ENCODE measurements at places on chromosomes 1 and 21. TPM values are rescaled to one million over a fixed set of nuclear protein-coding genes. Genes with fewer than 3 reads are reported as not detected.

DNA sequence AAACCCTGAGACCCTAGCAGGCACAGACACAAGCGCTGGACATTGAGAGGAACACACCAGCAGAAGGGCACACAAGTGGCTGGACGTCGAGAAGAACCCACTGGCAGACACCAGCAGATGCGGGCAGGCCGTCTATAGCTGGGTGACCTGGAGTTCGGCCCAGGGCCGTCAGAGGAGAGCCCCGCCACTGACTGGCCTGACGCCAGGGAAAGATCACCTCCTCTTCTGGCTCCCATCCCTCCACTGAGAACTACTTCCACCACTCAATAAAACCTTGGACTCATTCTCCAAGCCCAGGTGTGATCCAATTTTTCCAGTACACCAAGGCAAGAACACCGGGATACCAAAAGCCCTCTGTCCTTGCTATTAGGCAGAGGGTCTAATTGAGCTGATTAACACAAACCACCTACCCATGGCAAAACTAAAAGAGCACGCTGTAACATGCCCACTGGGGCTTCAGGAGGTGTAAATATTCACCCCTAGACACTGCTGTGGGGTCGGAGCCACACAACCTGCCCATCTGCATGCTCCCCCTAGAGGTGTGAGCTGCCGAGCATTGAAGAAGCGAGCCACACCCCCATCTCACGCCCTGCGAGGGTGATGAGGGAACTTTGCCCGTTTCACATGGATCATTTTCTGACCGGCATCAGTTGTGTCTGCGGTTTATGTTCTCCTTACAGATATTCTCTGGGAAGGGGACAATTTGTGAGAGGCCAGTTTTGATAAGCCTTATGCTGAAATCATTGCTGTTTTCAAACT, 104.8 kb downstream of the HLX start:
- no peak for DNase-seq

GRCh38 chr1:47399846-47400155, 16.3 kb upstream of the FOXE3 start:
- peak; percentile 16 for DNase-seq

GRCh38 chr1:32241001-32241763, 5.8 kb upstream of the FAM167B start:
- DNase-seq: peak; percentile 88

GRCh38 chr1:224289396-224289795, 40.6 kb downstream of the NVL start:
- no peak for DNase-seq

- no peak for DNase-seq
Observed at GRCh38 chr21:15444118-15444960, 285.4 kb upstream of the USP25 start.

- no peak for DNase-seq
Observed at GRCh38 chr1:45272913-45273371, 53.8 kb upstream of the HPDL start.

DNA sequence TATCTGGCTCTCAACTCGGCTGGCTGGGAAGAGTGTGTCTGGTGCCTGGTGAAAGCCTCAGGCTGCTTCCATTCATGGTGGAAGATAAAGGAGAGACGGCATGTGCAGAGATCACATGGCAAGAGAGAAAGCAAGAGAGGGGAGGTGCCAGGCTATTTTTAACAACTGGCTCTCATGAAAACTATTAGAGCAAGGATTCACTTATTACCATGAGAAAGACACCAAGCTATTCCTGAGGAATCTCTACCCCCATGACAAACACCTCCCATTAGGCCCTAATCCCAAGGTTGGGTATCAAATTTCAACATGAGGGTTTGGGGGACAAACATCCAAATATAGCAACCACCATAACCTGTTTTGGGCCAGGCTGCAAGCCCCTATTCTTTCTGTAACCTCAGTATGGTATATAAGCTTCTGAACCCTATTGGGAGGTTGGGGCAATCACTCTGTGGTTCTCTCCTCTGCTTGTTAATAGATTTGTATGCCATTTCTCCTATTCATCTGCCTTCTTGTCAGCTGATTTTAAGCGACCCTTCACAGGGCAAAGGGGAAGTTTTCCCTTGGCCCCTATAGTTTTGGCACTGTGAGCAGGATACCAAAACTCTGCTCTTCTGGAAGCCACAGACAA, 179.0 kb upstream of the TNR start:
- no peak for DNase-seq

DNA sequence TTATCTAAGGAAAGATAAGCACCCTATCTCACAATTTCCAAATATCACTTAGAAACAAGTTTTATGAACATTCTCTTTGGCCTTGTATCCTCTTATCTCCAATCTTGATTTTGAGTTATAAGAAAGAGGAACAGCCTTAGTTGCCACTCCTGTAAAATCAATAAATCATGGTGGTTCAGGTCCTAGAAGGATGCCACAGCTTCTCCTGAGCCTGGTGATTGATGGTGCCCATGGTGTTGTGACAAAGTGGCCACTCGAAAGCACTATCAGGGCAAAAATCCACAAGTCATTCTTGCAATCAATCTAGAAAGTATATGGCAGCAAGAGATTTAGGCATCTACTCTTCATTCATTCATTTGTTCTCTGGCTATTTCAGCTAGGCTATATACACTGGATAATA, 27.8 kb downstream of the GBP6 start:
- no peak for DNase-seq

The ATP1A2 gene
- total RNA-seq: 10.8 TPM

DNA sequence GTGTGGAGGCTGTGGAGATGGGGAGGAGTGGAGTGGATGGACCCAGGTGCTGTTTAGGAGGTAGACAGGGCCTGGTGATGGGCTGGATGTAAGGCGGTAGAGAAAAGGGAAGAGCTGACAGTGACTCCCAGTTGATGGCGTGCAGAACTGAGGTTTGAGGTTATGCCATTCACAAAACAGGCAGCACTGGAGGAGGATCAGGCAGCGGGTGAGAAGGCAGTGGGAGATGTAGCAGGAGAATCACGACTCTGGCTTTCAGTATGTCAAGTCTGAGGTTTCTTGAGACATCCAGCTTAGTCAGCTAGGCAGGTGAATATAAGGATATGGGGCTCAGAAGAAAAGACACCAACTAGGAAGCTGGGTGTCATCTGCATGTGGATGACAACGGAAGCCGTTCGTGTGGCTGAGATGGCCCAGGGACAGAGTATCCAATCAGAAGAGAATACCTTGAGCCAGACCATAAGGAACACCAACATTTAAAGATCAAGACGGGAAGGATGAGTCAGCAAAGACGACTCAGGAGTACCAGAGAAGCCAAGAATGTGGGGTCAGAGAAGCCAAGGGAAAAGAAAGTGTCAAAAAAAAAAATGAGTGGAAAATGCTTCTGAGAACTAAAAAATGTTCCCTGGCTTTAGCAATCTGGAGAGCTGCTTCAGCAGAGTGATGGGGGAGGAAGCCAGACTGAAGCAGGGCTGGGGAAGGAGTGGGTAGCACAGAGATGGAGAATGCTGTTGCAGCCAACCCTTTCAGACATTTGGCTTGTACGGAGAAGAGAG, 15.2 kb downstream of the LRRN2 start:
- DNase-seq: no peak

DNA sequence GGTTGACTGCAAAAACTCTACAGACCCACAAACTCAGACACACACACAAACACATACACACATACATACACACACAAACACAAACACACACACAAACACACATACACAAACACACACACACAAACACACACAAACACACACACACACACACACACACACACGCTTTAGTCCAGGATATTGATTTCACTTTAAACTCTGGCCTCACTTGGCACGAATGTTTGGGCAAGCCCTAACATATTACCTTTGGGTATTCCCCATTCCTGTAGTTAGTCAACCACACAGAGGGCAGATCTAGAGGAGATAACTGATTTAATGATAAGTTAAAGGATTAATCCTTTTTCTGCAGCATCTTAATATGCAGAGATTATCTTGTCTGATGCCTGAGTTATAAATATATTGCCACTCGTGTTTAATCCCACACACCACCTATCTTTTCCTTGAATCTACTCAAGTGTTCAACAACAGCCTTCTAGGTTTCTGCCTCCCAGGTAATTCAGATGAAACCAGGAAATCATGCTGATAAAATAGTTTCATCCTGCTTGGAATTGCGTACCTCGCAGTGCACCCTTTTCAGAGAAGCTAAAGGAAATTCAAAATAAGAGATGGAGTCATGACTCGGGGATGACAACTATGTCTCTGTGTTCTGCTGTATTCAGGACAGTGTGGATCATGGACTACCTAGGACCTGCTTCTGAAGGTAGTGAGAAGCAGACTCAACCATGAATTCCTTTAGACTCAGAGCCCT, 14.5 kb upstream of the RUNX1 start:
- DNase-seq: no peak

The FOXO6 gene
- 0.62 TPM for total RNA-seq

- DNase-seq: no peak
Observed at GRCh38 chr1:209652121-209652735, at the start of gene LAMB3. TSS of gene LAMB3 (minus strand) at chr1:209652425. CDS start at chr1:209650944, 1,481 bp downstream.

GRCh38 chr1:200152336-200152735, 124.8 kb downstream of the NR5A2 start:
- no peak for DNase-seq

GRCh38 chr1:117615474-117615873, 9.6 kb downstream of the TENT5C start:
- DNase-seq: peak; percentile 25

DNA sequence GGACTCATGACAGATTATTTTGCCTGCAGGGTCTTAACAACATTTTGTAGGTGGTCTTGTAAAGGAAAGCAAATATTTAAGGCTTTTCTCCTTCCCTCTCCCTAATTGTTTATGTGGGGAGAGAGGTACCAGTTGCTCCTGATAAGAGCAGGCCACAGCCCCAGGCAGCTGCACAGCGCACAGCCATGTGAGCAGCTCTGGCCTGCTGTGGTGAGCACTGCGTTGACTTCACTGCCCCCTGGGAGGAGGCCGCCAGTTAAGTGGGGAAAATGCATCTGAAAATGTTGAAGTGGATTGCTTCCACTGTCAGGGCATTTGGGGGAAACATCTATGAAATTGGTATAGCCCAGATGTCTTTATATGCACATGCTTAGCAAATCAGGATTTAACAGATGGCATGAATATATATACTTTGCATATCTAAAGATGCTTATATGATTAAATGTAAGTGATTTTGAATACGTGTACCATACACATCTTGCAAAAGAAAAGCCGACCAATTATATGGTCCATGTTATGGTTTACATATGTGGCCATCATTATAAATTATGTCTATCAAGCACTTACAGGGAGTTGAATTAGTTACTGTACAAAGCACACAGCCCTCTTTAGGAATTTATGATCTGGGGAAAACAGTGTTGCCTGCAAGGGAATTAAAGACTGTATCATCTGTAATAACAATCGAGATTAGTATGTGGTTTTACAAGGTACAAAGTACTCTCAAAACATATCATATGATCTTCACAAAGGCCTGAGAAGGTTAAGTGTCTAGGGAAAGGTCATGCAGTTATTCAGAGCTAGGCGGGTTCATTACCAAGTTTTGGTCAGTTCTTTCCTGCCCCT, 132.1 kb downstream of the RHOU start:
- no peak for DNase-seq

The EPHA2 gene
- 15.4 TPM for total RNA-seq

GRCh38 chr1:107195476-107195875, 54.6 kb downstream of the NTNG1 start:
- no peak for DNase-seq

- DNase-seq: no peak
Observed at GRCh38 chr1:54028306-54029251, 10.6 kb upstream of the LDLRAD1 start.

DNA sequence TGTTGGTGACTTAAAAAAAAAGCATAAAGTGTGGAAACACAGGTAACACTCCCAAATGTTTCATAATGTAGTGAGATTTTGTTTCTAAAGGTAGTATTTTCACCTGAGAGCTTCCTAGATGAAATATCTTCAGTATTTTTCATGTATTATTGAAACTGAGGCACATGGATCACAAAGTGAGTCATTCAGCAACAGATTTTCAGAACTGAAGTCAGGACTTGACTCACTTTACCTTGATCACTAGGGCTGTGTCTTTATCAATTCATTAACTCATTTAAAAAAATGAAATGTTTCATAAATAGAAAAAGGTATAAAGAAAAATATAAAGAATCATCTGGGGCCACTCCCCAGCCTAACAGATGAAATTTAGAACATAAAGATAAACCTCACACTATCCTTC, 66.5 kb upstream of the RCC1 start:
- no peak for DNase-seq

DNA sequence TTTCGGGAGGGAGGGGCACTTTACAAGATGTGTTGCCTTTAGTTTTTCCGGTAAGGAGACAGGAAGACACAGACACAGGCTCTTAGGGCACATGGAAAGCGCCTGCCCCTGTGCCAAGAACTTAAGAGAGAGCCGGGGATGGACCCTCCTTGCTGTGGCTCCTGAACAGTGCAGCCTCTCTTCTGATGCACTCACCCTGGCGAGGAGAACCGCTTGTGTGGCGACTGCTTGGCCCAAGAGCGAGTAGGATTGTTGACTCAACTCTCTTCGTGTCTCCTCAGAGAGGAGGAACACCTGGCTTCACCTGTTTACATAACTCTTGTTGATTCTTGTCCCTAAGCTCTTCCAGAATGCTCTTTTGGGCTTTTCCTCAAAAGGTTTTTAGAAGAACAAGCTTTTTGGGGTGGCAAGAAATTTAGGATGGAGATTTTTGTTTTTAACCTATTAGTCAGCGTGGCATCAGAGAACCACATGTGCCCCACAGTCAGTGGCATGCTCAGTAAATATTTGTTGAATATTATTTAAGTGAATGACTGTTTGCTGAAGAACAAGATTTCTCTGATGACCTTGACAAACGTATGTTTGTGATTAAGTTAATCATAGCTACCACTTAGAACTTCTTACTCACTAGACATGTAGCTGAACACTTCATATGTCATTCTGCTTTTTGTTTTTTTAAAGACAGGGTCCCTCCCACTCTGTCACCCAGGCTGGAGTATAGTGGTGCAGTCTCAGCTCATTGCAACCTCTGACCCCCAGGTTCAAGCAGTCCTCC, 60.6 kb downstream of the NFIA start:
- no peak for DNase-seq

- no peak for DNase-seq
Observed at GRCh38 chr1:54475357-54475881, 69.2 kb upstream of the SSBP3 start.

- no peak for DNase-seq
Observed at GRCh38 chr1:56334047-56334446, 245.3 kb downstream of the PLPP3 start.

DNA sequence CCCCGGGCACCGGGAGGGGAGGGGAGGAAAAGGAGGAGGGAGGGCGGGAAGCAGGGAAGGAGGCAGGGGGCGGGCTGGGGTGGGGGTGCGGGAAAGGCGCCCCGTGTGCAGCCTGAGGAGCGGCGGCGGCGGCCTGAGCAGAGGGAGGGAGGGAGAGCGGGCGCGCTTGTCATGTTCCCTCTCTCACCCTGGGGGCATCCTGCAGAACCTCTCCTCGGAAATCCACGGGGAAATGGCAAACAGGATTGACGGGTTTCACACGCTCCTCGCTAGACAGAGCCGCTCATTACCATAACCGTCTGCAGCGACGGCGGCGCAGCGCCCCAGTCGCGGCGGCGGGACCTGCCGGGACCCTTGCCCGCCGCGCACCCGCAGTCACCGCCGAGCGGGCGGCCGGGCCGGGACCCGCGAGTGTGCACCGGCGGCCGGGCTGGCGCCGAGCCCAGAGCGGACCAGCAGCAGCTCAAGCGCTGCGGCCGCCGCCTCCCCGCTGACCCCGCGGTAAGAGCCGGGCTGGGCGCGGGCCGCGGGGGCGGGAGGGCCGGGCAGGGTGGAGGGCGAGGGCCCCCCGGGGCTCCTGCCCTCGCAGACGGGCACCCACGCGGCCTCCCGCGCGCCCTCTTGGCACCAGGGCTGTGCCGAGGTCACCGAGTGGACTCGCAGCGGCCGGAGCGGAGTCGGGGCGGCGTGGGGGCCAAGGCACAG, at the start of gene SERTAD4:
Gene SERTAD4 (plus strand): TSS at position 286 of the 705 bp plus-strand sequence. CDS start 5,165 bp downstream, outside the sequence.
- no peak for DNase-seq

The ZBTB8B gene
- total RNA-seq: not detected

- DNase-seq: no peak
Observed at GRCh38 chr1:63863145-63863544, 89.3 kb downstream of the ROR1 start.
